ENCODE measurements at places on chromosomes 11 and 22.
A peak's percentile ranks its signal among the peaks of the same experiment; 100 is the strongest.

DNA sequence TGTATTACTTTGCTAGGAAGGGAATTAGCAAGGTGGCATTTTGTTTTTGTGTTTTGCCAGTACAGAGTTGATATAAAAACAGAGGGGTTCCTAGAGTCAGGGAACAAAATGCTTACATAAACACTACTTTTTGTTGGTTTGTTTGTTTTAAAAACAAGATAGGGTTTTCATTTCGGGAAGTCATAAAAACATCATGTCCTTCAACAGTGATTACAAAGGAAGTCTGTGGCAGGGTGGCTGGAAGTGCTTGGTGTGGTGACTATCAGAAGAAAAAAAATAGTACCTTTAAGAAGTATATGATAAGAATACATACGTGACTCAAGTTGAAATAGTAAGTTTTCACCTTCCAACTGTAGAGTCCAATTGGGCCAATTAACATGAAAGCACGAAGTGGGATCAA lies 1.2 kb upstream of the IL18 start:
- no peaks in the 10 kb centered on the region for H3K36me3 ChIP-seq
- H3K27me3 ChIP-seq, result no peaks in the 10 kb centered on the region
- no peaks in the 10 kb centered on the region for H3K4me1 ChIP-seq
- DNase-seq, result no peak

GRCh38 chr22:49779853-49780697 lies 47.6 kb downstream of the BRD1 start:
- DNase-seq, result no peak
- no peak overlapping the region for H3K27ac ChIP-seq
- H3K4me3 ChIP-seq, result no peak overlapping the region
- no peaks in the 10 kb centered on the region for H3K4me1 ChIP-seq
- H3K27me3 ChIP-seq, result no peaks in the 10 kb centered on the region

DNA sequence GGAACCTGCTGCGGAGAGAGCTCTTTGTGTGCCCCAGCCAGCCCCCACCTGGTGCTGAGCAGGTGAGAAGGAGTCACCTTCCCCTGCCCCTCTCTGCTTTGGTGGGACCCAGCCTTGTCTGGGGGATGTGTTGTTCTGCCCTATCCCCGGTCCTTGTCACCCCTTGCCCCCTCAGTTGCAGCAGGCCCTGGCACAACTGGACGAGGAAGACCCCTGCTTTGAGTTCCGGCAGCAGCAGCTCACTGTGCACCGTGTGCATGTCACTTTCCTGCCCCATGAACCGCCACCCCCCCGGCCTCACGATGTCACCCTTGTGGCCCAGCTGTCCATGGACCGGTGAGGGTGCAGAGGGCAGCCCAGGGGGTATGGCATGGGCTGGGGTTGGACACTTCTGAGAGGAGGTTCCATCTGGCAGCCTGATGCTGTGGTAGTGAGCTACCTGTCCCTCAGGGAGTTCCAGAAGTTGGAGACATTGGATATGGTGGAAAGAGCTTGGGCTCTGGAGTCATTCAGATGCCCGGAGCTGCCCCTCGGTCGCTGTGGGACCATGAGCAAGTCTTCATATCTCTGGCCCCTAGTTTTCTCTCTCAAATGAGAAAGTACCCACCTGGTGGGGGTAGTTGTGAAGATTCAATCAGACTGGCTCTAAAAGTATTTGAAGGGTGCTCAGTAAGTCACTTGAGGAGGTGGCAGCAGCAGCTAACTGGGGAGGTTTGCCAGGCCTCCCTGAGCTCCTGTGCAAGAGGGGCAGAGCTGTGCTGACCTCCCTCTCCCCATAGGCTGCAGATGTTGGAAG lies 4.3 kb downstream of the LARGE2 start:
- peaks cover 7% of the 10 kb centered on the region for H3K4me1 ChIP-seq
- no peaks in the 10 kb centered on the region for H3K27me3 ChIP-seq
- no peak overlapping the region for H3K27ac ChIP-seq

GRCh38 chr11:101786916-101787315 lies 127.9 kb upstream of the CEP126 start:
- DNase-seq, result no peak
- H3K4me1 ChIP-seq, result no peaks in the 10 kb centered on the region
- H3K4me3 ChIP-seq, result no peak overlapping the region
- H3K36me3 ChIP-seq, result no peaks in the 10 kb centered on the region
- no peaks in the 10 kb centered on the region for H3K27me3 ChIP-seq
- H3K27ac ChIP-seq, result no peak overlapping the region

- H3K4me1 ChIP-seq, result peaks cover 6% of the 10 kb centered on the region
- no peaks in the 10 kb centered on the region for H3K27me3 ChIP-seq
- no peak overlapping the region for H3K27ac ChIP-seq
- H3K4me3 ChIP-seq, result no peak overlapping the region
- no peaks in the 10 kb centered on the region for H3K36me3 ChIP-seq
Observed at GRCh38 chr22:50701428-50702154, 29.0 kb downstream of the SHANK3 start.

- peaks cover 6% of the 10 kb centered on the region for H3K4me1 ChIP-seq
- no peak overlapping the region for H3K27ac ChIP-seq
- no peaks in the 10 kb centered on the region for H3K36me3 ChIP-seq
- peak overlapping the region; percentile 6 for H3K4me3 ChIP-seq
Observed at GRCh38 chr11:61341706-61342105, 8.7 kb downstream of the TKFC start.

DNA sequence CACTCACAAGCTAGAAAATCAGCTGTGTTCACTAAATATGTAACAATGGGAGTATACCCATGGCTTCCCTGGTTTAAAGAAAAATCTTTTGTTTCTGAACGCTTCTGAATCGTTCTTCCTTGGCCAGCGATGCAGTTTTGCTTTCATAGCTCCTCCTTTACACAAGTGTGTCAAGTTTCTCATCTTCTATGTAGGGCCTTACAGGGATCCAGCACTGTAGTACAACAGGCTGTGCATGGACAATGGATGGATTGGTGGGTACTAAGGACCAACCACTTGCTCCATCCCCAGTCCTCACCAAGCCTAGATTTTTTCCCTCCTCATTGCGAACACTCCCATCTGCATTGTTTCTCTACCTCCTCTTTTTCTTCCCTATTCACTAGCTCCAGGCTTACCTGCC lies 24.3 kb upstream of the POU2AF2 start:
- H3K27ac ChIP-seq, result no peak overlapping the region
- H3K36me3 ChIP-seq, result no peaks in the 10 kb centered on the region
- H3K27me3 ChIP-seq, result no peaks in the 10 kb centered on the region
- no peaks in the 10 kb centered on the region for H3K4me1 ChIP-seq
- no peak overlapping the region for H3K4me3 ChIP-seq

DNA sequence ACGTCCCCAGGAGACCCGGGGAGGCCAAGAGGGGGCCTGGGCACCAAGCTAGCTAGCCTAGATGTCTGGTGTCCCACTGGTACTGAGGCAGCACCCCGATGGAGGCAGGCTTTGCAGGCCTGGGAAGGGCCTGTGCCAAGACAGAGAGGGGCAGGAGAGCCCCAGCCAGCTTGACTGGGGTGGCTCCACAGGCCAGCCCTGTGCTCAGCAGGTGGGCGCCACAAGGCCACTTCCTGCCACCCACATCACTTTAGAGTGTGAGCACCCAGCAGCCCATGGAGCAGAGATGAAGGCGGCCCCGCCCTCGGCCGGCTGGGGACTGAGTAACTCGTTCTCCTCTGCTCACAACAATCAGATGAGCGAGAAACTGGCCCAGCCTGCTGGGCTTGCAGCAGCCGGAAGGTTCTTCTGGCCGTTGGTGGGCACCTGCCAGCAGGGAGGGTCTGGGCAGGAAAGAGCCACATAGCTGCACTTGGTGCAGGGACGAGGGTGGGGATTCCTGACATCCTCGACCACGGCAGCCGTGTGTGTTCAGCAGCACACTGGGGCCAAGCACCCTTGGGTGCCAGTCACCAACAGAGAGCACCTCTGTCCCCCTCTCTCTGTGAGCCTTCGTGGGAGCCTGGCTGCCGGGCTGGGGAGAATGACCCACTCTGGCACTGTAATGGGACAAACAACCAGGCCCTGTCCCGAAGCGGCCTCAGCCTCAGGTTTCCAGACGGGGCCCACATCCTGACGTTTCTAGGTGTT lies 7.6 kb downstream of the OSBPL5 start:
- H3K27ac ChIP-seq, result peak overlapping the region; percentile 82
- DNase-seq, result no peak
- no peak overlapping the region for H3K4me3 ChIP-seq
- H3K36me3 ChIP-seq, result no peaks in the 10 kb centered on the region
- H3K27me3 ChIP-seq, result no peaks in the 10 kb centered on the region

Data from breast epithelium (tissue), 4 donors.